A172 (cell line): ENCODE measurements at places on chromosomes 5 and 9. TPM values are rescaled to one million over a fixed set of nuclear protein-coding genes. Genes with fewer than 3 reads are reported as not detected.
A peak's percentile ranks its signal among the peaks of the same experiment; 100 is the strongest.

The OSMR gene
- 27.9 and 34.8 TPM in 2 replicates for total RNA-seq

The SLC6A18 gene
- total RNA-seq = not detected in 2 replicates

The TMEM267 gene
- 19.1 and 21.7 TPM in 2 replicates for total RNA-seq

The KCNIP1 gene
- total RNA-seq = 0.36 TPM in 1 of 2 replicates, not detected in the other

GRCh38 chr9:3464033-3464638 lies 61.7 kb downstream of the RFX3 start:
- no peak for DNase-seq

- no peak for DNase-seq
Measured at GRCh38 chr5:177432143-177432838, 5.8 kb downstream of the GRK6 start.

- DNase-seq = no peak
Measured at GRCh38 chr5:132237141-132237540, 9.5 kb upstream of the P4HA2 start.

DNA sequence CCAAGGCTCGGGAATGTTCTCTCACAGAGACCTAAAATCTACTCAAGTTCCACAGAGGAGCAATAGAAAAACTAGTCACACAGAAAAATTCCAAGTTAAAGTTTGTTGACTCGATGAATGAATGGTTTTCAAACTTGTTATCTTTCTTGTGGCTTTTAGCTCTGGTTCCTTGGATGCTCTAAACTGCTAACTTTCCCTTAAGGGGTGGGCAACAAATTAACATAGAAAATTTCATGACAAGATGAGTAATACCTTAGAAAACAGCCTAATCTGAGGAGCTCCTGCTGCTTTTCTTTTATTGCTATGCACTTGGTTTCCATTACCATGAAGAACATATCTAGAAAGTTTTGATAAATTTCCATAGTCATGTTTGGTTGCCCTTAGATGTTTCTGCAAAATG lies 100.2 kb upstream of the CCDC112 start:
- DNase-seq = peak; percentile 56

- no peak for DNase-seq
Measured at GRCh38 chr5:401146-402034, 41.6 kb upstream of the EXOC3 start.
